ENCODE measurements at places on chromosomes 7 and 10. TPM values are rescaled to one million over a fixed set of nuclear protein-coding genes. Genes with fewer than 3 reads are reported as not detected.

The FFAR4 gene
- not detected for total RNA-seq

The GNAT3 gene
- not detected for total RNA-seq

GRCh38 chr10:47146572-47146971 is 153.4 kb upstream of the GDF10 start:
- no peak for DNase-seq

DNA sequence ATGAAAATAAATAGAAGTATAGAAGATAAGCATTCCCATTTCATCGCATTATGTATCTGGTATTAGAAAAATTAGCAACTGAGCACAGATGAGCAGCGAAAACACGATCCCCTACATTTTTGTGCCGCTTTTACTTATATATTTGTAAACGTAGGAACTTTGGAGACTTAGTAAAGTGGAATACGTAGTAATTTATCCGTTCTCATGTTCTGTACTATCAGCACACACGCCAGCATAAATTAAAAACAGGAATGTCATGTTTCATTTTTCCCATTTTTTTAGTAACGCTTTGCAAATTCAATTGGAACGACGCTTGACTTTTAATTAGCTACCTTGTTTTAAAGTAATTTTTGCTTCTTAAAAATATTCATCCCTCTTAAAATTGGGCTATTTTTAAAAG is 2.4 kb downstream of the ZNRF2 start:
- DNase-seq, result no peak
